ENCODE measurements at places on chromosomes 12 and 14. TPM values are rescaled to one million over a fixed set of nuclear protein-coding genes. Genes with fewer than 3 reads are reported as not detected.

DNA sequence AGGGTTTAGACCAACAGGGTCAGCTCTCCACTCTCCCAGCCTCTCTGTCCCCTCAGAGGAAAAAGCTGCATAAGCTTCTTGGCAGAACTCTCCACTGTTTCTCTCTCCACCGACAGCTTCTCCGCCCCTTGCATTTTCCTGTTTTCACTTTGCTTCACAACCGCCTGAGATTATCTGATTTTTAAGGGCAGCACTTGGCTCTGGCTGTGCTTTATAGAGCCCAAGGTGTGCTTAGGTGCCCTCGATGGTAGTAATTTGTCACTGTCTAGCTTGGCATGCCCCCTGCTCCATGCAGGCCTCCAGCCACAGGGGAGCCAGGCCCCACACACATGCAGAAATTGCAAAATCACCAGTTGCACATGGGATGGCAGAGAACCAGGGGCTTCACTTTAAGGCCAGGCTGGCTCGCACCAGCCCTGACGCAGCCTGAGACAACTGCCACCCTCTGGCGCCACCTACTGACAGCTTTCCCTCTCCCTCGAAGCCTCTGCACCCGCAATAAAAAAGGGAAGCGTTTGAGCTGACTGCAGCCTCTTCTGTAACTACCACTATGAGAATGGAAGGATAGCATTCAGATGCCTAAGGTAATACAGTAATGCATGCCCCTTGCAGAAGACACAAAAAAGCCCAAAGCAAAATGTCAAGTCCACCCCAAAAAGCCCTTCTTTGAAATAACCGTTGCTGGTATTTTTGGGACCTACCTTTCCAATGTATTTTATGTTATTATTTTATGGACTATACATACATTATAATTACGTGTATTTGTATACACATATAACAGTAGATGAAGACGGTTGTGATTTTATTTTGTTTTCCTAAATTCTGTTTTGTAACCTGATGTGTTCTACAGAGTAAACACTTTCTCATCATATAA lies 32.0 kb upstream of the RIMBP2 start:
- no peak overlapping the region for H3K4me3 ChIP-seq
- no peaks in the 10 kb centered on the region for H3K4me1 ChIP-seq
- no peaks in the 10 kb centered on the region for H3K36me3 ChIP-seq
- H3K27ac ChIP-seq: no peak overlapping the region

- no peak overlapping the region for H3K27ac ChIP-seq
- no peak overlapping the region for H3K4me3 ChIP-seq
- H3K27me3 ChIP-seq: no peaks in the 10 kb centered on the region
- no peaks in the 10 kb centered on the region for H3K36me3 ChIP-seq
These were observed 264.7 kb downstream of the APAF1 start for GRCh38 chr12:98909746-98910145.

DNA sequence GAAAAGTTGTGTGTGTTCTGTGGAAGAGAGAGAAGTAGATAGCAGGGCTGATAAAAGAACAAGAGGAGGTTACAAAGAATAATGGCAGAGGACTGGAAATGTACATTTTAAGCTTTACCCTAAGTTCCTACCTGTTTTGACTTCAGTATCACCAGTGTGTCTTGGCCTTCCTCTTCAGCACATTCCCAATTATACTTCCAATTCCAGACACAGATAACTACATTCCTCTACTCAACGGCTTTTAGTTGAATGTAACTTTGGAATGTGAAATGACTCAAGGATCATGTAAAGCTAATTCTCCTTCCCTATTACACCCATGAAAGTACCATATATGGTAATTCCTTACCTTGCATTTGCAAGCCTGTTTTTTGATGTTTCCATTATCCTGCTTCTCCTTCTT lies 5.0 kb downstream of the MGST1 start:
- no peak overlapping the region for H3K27ac ChIP-seq
- no peaks in the 10 kb centered on the region for H3K36me3 ChIP-seq
- H3K4me3 ChIP-seq: no peak overlapping the region
- DNase-seq: no peak
- no peaks in the 10 kb centered on the region for H3K4me1 ChIP-seq

DNA sequence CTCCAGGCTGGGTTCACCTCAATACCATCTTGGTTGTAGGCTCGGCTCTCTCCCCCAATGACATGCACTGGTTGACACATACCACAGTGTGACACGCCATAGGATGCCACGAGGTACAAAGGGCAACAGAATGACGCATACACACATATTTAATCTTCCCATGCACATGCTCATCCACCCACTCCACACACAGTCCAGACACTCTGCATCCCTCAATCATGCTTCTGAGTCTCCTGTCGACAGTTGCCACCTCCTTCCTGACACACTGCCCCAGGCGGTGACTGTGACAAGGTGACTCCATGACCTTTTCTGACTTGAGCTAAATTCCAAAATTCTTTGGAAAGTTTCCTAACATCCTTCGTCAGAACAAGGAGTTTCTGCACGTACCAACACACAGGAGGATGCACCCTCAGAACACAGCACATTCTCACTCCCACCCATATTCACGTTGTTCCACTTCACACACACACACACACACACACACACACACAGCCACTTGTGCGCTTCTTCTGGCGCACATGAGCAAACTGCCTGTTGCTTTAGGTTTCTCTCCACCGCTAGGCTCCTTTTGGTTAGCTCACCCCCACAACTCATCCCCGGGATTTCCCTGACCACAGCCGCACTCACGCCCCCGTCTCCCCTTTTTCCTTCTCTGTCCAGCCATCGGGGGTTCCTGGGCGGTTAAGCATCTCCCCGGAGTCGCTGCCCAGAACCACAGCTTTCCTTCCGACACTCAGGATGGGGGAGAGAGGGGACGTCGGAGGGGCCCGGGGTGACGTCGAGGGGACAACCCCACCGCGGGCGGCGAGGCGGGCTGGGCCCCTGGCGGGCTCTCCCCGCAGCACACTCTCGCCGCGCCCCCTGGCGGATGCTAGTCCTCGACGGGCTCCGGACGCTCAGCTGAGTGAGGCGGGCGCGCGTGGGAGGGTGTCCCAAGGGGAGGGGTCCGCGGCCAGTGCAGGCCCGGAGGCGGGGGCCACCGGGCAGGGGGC lies 536 bp upstream of the WNT1 start:
- peaks cover 53% of the 10 kb centered on the region for H3K4me1 ChIP-seq
- H3K36me3 ChIP-seq: no peaks in the 10 kb centered on the region
- H3K4me3 ChIP-seq: no peak overlapping the region
- H3K27ac ChIP-seq: no peak overlapping the region
- DNase-seq: no peak
- H3K27me3 ChIP-seq: peaks cover 53% of the 10 kb centered on the region

DNA sequence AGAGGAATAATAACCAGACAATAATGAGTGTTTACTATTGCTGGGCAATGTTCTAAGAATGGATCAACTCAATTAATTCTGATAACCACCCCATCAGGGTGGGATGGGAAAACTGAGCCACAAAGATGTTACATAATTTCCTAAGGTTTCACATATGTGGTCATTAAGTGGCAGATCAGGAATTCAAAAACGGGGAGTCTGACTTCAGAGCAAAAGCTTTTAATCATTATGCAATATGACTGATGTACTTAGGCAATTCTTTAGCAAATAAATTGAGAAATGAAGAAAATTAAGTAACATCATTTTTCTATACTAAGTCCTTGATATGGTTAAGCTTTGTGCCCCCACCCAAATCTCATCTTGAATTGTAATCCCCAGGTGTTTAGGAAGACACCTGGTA lies 53.4 kb downstream of the PLCZ1 start:
- no peaks in the 10 kb centered on the region for H3K4me1 ChIP-seq
- no peak overlapping the region for H3K4me3 ChIP-seq
- no peaks in the 10 kb centered on the region for H3K27me3 ChIP-seq
- H3K36me3 ChIP-seq: no peaks in the 10 kb centered on the region
- no peak overlapping the region for H3K27ac ChIP-seq

GRCh38 chr12:54558311-54558710 lies 8.9 kb downstream of the PDE1B start:
- H3K36me3 ChIP-seq: no peaks in the 10 kb centered on the region
- H3K4me1 ChIP-seq: no peaks in the 10 kb centered on the region
- no peak overlapping the region for H3K27ac ChIP-seq

DNA sequence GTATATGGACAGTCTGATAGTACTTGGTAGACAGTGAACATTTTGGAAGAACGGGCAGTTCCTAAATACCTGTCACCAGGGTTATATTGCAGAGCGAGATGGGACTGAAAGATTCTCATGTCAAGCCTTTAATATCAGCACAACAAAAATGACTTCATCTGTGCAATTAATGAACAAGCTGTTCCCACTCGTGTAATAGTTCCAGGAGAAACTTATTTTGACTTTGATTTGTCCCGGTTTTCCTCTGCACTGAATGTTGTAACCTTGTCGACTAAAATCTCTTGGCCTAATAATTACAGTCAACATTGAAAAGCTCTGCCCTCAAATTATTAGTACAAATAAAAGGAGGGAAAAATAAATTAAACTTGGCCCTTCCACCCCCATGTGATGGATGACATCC lies 79.5 kb downstream of the WASHC3 start:
- no peak overlapping the region for H3K27ac ChIP-seq
- no peaks in the 10 kb centered on the region for H3K4me1 ChIP-seq
- H3K27me3 ChIP-seq: peaks cover 6% of the 10 kb centered on the region

DNA sequence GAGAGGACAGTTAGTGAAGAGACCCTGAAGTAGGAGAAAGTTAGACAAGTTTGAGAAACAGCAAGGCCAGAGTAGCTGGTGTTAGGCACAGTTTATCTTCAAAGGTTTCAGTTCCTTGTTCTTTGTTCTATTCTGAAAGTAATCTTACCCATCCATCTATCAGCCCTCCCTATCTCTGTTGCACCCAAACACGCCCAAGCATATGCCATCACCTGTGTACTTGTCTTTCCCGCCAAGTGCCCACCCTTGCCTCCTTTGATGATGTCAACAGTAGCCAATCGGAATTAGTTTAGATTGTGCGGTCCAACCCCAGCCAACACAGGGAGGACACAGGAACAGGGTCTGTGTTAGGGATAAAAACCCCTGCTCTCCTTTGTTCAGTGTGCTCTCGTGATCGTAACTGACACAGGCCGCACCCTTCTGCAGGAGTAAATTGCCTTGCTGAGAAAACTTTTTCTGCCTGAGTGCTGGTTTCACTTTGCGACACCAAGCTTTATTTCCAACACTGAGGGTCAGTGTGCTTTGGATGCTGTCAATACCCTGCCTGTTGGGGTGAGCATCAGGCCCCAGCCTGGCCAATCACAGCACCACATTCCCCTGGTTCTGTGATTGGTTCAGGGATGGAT lies 4.7 kb upstream of the TMEM229B start:
- DNase-seq: no peak

- no peak overlapping the region for H3K27ac ChIP-seq
- no peaks in the 10 kb centered on the region for H3K36me3 ChIP-seq
- H3K4me1 ChIP-seq: no peaks in the 10 kb centered on the region
- H3K27me3 ChIP-seq: no peaks in the 10 kb centered on the region
- no peak for DNase-seq
- H3K4me3 ChIP-seq: no peak overlapping the region
These were observed 88.8 kb upstream of the NOS1 start for GRCh38 chr12:117450209-117450608.

DNA sequence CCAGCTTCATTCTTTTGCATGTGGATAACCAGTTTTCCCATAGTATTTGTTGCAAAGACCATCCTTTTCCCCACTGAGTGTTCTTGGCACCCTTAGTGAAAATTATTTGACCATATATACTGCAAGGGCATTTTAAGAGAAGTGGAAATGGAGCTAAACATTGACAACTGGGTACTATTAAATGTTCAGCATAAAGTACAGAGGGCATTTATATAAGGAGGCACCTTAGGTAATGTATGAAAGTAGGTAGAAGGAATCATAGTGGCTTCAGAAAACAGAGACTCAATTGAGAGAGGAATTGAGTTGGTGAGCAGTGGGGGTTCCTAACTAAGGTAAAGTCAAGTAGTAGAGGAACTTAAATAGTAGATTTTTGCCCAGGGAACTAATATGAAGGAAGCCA lies 34.5 kb upstream of the SMCO2 start:
- no peaks in the 10 kb centered on the region for H3K4me1 ChIP-seq
- peaks cover 12% of the 10 kb centered on the region for H3K36me3 ChIP-seq
- no peak for DNase-seq
- H3K27ac ChIP-seq: no peak overlapping the region

- DNase-seq: no peak
- no peaks in the 10 kb centered on the region for H3K27me3 ChIP-seq
- H3K4me3 ChIP-seq: no peak overlapping the region
- no peak overlapping the region for H3K27ac ChIP-seq
These were observed 25.8 kb downstream of the METAP2 start for GRCh38 chr12:95499772-95500171.

GRCh38 chr12:70648191-70648590 lies 11.0 kb upstream of the PTPRB start:
- H3K4me3 ChIP-seq: no peak overlapping the region
- peak; percentile 91 for DNase-seq
- H3K27ac ChIP-seq: peak overlapping the region; percentile 92

- H3K36me3 ChIP-seq: no peaks in the 10 kb centered on the region
- H3K4me3 ChIP-seq: no peak overlapping the region
- DNase-seq: no peak
- H3K27ac ChIP-seq: no peak overlapping the region
- peaks cover 4% of the 10 kb centered on the region for H3K27me3 ChIP-seq
- no peaks in the 10 kb centered on the region for H3K4me1 ChIP-seq
These were observed 307.2 kb downstream of the ADGRD1 start for GRCh38 chr12:131260954-131261353.

DNA sequence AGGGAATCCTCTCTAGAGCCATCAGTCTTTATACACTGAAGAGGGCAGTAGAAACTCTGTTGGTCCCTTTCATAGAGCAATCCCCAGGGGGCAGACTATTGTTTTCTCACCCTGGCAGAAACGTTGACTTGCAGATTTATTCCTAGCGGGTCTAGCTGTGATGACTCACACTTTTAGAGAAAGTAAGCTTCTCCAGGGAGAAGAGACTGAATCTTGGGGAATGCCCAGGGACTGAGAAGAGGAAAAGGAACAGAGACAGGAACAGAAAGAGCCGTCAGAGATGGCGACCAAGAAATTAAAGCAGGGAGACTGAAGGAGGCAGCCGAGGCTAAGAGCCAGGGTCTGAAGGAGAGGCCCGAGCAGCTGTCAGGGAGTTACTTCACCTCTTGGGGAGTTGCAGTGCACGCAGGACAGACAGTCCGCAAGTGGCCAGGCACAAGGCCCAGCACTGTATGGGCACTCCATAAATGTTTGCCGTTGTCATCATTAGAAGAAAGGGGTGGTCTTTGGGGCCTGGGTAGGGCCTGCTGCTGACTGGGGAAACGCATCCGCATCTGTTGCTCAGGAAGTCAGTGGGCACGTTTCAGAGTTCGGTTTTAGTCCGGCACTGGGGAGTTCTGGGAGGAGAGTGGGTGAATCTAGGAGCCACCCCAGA lies 13.0 kb downstream of the PLEKHG6 start:
- H3K27ac ChIP-seq: peak overlapping the region; percentile 61
- H3K4me1 ChIP-seq: peaks cover 26% of the 10 kb centered on the region
- H3K4me3 ChIP-seq: no peak overlapping the region

GRCh38 chr12:31797230-31797872 lies 68.5 kb upstream of the AMN1 start:
- no peak overlapping the region for H3K4me3 ChIP-seq
- H3K36me3 ChIP-seq: no peaks in the 10 kb centered on the region
- no peaks in the 10 kb centered on the region for H3K27me3 ChIP-seq
- no peak for DNase-seq
- H3K4me1 ChIP-seq: no peaks in the 10 kb centered on the region
- H3K27ac ChIP-seq: no peak overlapping the region

HOMEZ gene
- total RNA-seq: 6.1 TPM

SOAT2 gene
- total RNA-seq: not detected

CS gene
- total RNA-seq: 65.7 TPM

PLA2G1B gene
- total RNA-seq: not detected

GRIP1 gene
- 3.5 TPM for total RNA-seq

RASSF9 gene
- not detected for total RNA-seq

FOXN4 gene
- not detected for total RNA-seq

KRT73 gene
- total RNA-seq: not detected

TNS2 gene
- total RNA-seq: 8.8 TPM

NYNRIN gene
- total RNA-seq: 1.2 TPM

KIF21A gene
- total RNA-seq: 0.88 TPM

LIN7A gene
- total RNA-seq: 4.0 TPM

LRRC10 gene
- not detected for total RNA-seq

RAD52 gene
- total RNA-seq: 13.1 TPM

All from SJSA1 (cell line).